ENCODE measurements at places on chromosomes 7 and 10.

DNA sequence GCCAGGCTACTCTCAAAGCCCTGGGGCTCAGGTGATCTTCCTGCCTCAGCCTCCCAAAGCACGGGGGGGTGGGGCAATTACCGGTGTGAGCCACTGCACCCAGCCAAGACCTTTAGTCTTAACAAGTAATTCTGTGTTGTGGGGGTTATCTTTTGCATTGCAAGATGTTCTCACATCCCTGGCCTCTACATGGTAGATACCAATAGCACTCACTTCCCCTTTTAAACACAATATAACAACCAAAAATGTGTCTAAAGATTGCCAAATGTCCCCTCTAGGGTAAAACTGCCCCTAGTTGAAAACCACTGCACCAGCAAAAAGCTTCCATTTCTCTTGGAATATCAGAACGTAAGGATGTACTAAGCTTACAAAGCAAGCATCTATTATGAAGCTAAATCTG is 225.0 kb downstream of the CTNNA3 start:
- no peak for DNase-seq

- no peak for DNase-seq
These were observed 105.7 kb downstream of the ST8SIA6 start for GRCh38 chr10:17348501-17349349.

- DNase-seq = no peak
These were observed 33.2 kb downstream of the WBP1L start for GRCh38 chr10:102776779-102777456.

- DNase-seq = no peak
These were observed 89.0 kb downstream of the AASS start for GRCh38 chr7:122055073-122055472.

DNA sequence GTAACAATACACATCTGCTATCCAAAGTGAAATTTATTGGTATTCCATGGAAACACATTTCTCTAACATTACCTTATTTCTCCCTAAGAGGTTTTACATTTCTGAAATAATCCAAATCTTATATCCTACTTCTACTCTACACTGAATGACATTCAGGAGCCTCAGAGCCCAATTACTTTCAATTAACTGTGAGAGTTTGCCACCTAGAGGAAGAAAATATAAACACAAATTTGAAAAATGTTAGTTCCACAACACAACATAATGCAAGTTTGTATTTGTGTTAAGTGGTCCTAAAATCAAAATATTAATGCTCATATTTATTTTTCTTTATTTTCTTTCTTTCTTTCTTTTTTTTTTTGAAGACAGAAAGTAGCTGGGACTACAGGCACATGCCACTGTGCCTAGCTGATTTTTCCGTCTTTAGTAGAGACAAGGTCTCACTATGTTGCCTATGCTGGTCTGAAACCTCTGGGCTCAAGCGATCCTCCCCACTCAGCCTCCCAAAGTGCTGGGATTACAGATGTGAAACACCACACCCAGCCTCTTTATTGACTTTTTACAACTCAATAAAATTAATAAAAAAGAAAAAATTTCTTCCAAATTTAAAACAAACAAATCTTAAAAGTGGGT is 46.0 kb downstream of the ATAD1 start:
- no peak for DNase-seq

Data from activated naive CD8-positive, alpha-beta T cell treated with anti-CD3 and anti-CD28 coated beads, Interleukin-2, amount 50 U/mL, for 24 hours (primary cell).